CD4-positive, alpha-beta memory T cell (primary cell): ENCODE measurements at places on chromosomes 4 and X.

DNA sequence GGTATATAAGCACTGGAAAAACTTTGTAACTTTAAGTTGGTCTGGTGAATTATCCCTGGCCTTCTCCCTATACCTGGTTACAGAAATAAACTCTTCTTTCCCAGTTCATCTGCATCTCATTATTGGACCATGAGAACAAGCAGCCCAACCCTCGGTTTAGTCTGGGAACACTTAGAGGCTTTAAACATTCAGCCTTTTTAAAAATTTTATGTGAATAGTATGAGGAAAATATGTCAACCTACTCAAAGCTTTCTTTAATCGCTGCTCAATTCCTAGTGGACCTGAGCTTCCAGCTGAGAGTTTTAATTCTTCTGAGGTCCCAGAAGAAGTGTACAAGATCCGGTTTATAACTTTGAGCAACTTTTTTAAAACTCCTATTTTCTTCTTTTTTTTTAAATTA, 358.6 kb upstream of the NOCT start:
- no peak for DNase-seq

DNA sequence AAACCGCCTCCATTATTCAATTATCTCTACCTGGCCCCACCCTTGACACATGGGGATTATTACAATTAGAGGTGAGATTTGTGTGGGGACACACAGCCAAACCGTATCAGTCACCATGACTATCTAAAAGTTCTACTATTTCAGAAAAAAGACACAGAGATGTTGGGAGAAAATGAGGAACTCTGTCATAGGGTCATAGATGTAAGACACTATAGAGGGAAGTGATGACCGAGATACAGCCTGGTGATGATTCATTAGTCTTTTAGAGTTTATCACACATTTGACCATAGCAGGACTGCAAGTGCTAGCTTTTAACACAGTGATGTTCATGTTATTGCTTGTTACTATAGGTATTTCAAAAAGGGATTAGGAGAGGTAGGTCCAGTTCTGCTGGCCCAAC, 357.0 kb upstream of the AADAT start:
- no peak for DNase-seq

GRCh38 chr4:125303058-125303457, 11.7 kb upstream of the FAT4 start:
- DNase-seq = no peak

GRCh38 chr4:115515772-115516171, 402.4 kb upstream of the NDST4 start:
- DNase-seq = no peak

DNA sequence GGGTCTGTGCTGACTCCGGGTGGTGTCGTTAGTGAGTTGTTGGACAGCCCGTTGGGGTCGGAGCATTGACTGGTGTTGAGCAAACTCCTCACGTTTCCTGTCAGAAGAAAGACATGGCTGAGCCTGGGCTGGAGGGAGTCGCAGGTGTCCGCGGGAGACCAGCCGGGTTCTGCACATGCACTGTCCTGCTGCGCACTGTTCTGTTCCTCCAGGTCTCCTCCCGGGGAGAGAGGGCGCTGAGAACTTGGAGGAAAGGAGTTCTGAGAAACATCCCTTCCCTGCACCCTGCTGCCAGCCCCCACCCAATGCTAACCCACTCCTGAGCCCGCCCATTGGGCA, 1.1 kb downstream of the ZNF141 start:
- DNase-seq = no peak

DNA sequence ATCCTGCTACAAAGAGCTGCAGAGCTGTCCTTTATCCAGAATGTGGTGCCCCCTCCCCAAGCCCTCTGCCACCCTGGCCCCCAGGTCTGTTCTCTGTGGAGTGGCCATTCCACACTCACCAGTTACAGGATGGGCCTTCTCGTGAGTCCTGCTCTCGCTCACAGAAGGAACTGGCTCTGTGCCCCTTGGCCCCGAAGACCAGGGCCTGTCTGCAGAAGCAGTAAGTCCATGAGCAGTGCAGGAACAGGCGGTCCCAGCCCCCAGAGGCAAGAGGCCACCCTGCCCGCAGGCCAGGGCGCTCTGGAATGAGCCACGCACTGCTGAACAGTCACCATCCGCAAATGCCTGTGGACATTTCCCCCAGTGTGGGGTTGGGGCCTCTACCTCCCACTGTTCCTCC, 92.2 kb downstream of the DCTD start:
- no peak for DNase-seq

GRCh38 chr4:86403575-86403974, 43.7 kb upstream of the MAPK10 start:
- no peak for DNase-seq

DNA sequence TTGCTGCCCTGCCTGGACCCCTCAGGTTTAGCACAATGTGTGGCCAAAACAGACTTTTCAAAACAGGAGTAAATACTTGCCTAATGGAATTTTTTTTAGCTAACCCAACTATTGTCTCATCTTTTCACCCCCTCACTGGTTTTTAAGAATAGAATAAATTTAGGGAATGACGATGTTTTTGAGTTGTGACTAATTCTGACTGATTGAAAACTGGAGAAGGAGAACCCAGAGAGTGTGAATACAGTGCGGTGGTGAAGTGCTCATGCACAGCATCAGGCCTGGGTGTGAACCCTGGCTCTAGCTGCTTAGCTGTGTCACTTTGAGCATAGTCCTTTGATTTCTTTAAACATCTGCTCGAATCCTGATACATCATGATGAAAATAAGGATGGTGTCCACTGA, 10.5 kb downstream of the ANTXR2 start:
- DNase-seq = no peak
